Activated CD8-positive, alpha-beta memory T cell treated with anti-CD3 and anti-CD28 coated beads for 1 hour (primary cell): ENCODE measurements at places on chromosomes 4 and X.

DNA sequence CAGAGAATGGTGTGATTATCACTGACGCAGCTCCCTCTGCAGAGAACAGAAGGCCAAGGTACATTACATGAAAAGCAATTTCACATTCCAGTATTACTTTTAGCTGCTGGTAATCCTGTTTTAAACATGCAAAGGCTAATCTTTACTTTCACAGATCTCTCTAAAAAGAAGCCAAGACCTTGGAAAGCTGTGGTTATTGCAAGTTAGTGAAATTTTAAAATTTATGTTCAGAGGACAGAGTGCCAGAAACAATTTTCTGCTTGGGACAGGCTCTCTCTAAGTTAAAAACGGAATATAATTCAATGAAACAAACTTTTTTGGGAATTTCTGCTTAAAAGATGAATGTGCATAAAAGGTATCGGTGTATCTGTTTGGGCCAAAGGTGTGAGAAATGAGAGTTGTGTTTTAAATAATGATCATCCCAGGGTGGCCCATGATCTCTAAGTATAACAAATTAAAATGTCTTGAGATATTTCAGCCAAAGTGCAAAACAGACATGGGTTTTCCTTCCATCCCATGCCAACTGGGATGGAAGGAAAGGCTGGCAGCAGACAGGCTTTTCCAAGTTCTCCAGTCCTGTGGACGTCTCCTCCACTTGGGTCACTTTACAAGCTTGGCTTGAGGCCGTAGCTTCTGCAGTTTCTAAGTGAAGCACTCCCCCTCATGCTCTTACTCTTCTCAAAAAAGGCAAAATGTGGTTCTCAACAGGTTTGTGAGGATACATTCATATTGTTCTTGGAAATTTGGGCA is 118.0 kb downstream of the DRD5 start:
- DNase-seq, result no peak

- DNase-seq, result no peak
These were observed 496.5 kb upstream of the LCORL start for GRCh38 chr4:18518098-18518497.

DNA sequence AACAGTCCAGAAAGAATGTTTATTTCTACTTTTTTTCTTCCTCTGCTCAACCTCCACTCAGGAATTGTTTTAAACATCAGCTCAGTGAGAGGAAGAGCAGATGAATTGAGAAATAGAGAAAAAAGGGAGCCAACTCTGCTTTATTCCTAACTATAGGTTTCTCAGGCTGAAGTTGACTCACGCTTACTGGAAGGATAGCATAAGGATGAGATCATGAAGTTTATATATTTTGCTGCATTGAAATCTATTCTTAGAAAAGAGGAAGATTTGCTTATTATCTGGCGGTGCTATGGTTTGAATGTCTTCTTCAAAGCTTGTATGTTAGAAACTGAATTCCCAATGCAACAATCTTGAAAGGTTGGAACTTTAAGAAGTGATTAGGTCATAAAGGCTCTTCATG is 1673.4 kb upstream of the PCDH7 start:
- no peak for DNase-seq

- no peak for DNase-seq
These were observed 77.1 kb upstream of the LSM6 start for GRCh38 chr4:146098397-146098796.

- DNase-seq, result no peak
These were observed 83.4 kb downstream of the UCHL1 start for GRCh38 chr4:41339812-41340809.

DNA sequence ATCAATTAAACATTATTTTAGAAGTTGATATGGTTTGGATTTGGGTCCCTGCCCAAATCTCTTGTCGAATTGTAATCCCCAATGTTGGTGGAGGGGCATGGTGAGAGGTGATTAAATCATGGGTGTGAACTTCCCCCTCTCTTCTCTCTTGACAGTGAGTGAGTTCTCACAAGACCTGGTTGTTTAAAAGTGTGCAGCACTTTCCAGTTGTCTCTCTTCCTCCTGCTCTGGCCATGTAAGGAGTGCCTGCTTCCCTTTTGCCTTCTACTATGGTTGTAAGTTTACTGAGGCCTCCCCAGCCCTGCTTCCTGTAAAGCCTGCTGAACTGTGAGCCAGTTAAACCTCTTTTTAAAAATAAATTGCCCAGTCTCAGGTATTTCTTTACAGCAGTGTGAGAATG is 141.4 kb downstream of the GALNTL6 start:
- no peak for DNase-seq

DNA sequence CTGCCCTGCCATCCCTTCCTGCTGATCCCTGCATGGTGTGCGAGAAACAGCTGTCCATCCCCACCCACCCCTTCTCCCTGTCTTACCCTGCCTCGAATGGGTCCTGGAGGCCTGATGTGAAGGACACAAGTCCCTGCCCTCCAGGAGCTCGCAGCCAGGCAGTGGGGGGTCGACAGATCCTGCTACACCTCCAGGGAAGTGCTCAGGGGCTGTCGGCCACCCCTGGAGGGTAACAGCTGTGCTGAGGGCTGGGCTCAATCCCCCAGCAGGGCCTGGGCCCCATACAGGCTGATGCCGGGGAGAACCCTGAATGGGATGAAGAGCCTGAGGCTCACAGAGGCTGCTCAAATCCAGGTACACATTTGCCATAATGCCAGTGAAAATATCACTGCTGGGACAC is 17.6 kb downstream of the HMX1 start:
- DNase-seq, result no peak

GRCh38 chr4:73245955-73246354 is 12.6 kb downstream of the ANKRD17 start:
- DNase-seq, result no peak

DNA sequence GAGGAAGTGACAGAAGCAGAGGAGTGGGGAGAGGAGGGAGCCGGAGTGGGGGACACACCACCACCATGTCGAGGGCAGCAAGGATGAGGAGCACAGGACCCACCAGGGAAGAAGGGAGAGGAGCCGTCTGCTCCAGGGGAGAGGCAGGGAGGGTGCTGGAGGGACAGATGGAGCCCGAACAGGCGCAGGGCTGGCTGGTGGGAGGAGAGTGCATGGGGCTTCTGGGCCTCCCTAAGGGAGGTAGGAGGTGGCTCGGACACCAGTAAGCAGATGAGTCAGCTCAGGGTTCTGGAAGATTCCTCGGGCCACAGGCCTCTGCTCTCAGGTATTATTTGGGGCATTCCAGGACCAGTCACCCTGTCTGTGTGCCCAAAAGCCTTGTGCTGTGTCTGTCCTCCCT is 29.8 kb downstream of the ATP2B3 start:
- no peak for DNase-seq

- no peak for DNase-seq
These were observed 162.0 kb upstream of the NEIL3 start for GRCh38 chr4:177147668-177148067.

DNA sequence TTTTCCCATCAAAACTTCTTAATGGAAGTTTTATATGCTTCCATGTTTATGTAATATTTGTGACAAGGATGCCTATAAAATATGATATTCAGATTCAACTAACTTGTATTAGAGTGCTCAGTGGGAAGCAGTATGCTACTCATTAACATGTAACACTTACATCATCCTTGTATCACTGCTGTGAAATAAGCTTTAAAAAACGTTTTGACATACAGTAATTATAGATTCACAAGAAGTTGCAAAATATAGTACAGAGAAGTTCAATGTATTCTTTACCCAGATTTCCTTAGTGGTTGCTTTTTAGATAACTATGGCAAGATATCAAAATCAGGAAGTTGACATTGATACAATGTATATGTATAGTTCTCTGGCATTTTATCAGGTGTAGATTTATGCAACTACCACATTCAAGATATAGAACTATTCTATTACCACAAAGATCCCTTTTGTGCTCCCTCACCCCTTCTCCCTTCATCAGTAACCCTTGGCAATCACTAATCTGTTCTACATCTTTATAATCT is 56.3 kb downstream of the DTHD1 start:
- no peak for DNase-seq

DNA sequence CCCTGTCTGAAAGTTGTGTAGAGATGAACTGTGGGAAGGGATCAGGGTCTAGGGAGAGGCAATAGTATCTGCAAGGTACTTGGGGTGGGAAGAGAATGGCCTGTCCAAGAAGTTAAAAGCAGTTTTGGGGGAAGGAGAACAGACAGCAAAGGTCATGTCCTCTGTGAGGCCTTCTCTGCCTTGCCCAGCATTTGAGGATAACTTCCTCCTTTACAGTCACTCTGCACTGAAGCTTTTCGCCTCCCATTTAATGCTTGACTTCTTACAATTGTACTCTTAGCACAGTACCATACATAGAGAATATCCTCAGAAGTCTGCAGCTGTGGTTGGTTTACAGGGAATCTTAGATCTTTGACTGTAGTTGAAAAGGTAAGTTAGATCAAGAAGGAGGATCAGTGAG is 121.8 kb upstream of the AP1S2 start:
- DNase-seq, result no peak

GRCh38 chr4:26466578-26467270 is 23.6 kb downstream of the CCKAR start:
- DNase-seq, result no peak

- DNase-seq, result no peak
These were observed 25.6 kb upstream of the GPR78 start for GRCh38 chr4:8554555-8555100.

DNA sequence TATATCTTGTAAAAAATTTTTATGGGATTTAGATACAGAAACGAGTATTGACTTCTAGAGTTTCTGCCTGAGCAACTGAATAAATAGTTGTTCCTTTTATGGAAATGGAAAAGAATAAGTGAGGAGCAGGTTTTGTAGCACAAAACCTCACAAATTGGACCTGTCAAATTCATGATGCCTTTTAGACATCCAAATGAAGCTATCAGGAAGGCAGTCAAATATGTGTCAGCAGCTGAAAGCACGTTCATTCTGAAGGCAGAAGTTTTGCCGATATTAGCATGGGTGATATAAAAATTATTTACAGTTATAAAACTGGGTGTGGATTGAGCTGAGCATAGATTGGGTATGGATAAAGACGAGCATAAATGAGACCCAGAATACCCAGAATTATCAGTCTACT is 374.0 kb downstream of the EPHA5 start:
- no peak for DNase-seq

DNA sequence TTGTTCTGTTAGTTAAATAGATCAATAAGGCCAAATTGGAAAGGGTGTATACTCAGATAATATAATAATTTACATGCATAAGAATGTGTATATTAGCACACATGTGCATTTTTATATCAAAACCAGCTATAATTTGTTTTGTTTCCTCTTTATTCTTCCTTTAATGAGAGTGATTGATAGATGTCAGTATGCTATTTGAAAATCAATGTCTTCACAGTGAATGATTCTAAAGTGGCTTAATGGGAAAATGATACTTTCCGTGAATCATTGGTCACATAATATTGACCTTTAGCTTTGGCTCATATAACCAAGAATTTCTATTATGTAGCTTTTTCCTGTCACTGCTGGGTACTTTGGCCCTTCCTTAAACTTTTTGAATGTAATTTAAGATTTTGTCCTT is 48.6 kb downstream of the PLS3 start:
- DNase-seq, result no peak

DNA sequence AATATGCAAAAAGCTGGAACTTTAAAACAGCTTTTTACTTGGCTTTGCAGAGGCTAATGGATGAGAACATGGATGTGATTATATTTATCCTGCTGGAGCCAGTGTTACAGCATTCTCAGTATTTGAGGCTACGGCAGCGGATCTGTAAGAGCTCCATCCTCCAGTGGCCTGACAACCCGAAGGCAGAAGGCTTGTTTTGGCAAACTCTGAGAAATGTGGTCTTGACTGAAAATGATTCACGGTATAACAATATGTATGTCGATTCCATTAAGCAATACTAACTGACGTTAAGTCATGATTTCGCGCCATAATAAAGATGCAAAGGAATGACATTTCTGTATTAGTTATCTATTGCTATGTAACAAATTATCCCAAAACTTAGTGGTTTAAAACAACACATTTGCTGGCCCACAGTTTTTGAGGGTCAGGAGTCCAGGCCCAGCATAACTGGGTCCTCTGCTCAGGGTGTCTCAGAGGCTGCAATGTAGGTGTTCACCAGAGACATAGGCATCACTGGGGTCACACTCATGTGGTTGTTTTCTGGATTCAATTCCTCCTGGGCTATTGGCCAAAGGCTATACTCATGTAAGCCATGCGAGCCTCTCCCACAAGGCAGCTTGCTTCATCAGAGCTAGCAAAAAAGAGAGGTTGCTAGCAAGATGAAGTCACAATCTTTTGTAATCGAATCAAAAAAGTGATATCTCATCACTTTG is 15.6 kb downstream of the TLR8 start:
- DNase-seq, result no peak
